ENCODE measurements at places on chromosomes 1 and 21.

DNA sequence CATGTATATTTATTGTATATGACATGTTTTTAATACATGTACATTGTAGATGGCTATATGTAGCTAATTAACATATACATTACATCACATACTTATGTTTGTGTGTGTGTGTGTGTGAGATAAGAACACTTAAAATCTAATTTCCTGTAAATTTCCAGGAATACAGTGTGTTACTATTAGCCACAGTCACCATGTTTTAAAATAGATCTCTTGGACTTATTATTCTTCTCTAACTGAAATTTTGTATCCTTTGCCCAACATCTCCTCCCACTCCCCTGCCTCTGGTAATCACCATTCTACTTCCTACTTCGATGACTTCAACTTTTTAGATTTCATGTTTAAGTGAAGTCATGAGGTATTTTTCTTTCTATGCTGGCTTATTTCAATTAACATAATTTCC lies 64.8 kb downstream of the FCRL5 start:
- DNase-seq: no peak

DNA sequence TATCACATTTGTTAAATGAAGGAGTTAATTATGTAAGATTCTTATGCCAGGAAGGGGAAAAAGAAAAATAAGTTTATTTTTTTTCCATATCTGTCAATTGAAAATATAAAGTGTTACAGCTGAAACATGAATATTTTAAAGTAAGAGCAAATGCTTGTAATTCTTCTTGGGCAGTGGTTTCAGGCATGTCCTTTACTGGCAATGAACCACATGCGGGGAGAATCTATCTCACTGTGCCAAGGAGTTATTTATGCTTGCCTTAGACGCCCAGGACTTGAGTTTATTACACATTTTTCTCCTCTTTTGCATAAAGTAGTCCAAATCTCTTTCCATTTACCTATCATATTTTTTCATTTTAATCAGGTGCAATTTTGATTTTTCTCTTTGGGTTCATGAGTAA lies 207.8 kb upstream of the NRIP1 start:
- DNase-seq: no peak

DNA sequence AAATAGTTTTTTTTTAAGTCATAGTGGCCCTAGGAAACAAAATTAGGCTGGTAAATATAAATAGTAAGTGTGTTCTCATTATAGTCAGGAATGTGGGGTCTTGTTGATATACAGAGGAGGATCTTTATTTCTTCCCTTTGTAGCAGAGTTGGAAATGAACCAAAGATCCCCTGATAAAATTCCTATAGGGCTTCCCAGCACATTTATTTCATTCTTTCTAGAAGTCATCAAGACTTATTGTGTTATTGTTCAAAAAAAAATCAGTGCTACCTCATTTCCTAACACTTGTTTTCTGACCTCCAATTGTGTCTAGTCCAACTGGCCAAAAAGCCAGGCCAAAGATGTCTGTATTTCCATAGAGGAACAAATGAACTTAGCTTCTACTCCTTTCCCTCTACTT lies 7.6 kb upstream of the PLEKHO1 start:
- DNase-seq: no peak

DNA sequence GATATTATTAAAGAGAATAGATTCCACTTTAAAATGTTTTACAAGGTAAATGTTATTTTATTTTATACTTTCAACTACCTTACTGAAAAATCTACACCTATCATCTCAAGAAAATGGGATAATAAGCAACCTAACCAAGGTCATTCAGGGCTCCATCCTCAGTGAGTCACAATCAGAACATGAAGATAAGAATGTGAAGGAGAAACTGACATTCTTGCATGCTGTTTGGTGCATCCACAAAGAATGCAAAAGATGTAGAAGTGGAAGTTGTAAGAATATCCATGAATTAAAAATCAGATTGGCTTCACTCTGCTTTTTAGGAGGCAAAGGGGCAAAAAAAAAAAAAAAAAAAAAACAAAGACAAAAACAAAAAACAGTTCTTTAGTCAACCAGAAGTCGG lies 6.5 kb downstream of the WARS2 start:
- DNase-seq: no peak

DNA sequence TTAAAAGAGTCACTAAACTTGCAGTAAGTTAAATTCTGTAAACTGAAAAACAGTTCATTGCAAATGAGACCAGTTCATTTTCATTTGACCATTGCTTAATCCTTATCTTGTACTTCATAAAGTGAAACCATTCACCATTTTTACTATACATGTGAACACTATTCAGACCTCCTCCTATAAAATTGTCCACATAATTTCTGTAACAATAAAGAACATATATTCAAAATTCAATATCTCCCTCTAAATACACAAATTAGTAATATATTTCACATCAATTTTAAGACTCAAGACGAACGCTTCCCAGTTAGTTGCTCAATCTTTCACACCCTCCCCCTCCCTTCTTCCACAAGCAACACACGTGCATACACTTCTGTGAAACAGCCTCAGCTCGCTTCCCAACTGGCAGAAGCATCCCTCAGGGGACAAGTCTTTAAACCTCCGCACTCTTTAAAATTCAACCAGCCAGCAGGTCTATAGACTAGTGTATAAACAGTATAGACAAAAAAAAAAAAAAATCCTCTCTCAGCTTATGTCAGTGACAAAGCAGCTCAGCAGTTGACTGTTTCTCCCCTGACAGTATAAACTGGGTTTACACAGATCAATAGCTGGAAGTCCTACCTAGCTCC lies 99.6 kb downstream of the DENND1B start:
- no peak for DNase-seq

GRCh38 chr1:161738627-161739287 lies 10.8 kb upstream of the DUSP12 start:
- no peak for DNase-seq
